ENCODE measurements at places on chromosomes 2 and 18. TPM values are rescaled to one million over a fixed set of nuclear protein-coding genes. Genes with fewer than 3 reads are reported as not detected.
A peak's percentile ranks its signal among the peaks of the same experiment; 100 is the strongest.

The SRD5A2 gene
- total RNA-seq = not detected

DNA sequence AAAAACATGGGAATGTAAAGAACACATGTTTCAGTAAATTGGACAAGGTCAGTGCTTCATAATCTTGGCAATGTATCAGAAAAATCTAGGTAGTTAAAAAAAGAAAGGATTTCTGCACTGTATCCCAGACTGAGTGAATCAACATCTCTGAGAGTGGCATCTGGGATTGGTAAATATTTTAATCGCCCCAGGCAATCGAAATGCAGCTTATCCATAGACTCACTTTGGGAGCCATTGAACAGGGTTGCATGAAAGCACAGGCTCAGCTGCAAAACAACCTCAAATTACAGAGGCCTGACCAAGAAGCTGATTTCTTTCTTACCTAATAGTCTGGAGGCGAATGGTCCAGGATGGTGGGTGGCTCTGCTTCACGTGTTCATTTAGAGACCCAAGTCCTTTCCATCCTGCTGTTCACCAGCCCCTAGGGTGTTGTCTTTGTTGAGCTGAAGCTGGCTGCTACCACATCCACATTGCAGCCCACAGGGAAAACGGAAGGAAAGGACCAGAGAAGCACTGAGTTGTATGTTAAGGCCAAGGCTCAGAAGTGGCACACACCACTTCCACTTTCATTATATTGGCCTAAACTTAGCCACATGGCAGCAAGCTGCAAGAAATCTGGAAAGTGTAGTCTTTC, 59.0 kb downstream of the MOGAT1 start:
- no peak for DNase-seq
- peaks cover 14% of the 10 kb centered on the region for H3K4me1 ChIP-seq
- no peak overlapping the region for H3K4me3 ChIP-seq

- H3K4me3 ChIP-seq = no peak overlapping the region
- H3K27ac ChIP-seq = peak overlapping the region; percentile 59
- H3K36me3 ChIP-seq = no peaks in the 10 kb centered on the region
- no peak for DNase-seq
Measured at GRCh38 chr2:238895891-238896600, 48.2 kb downstream of the TWIST2 start.

The PLB1 gene
- 1.1 TPM for total RNA-seq

GRCh38 chr2:240917009-240917683, 11.0 kb downstream of the CROCC2 start:
- H3K4me1 ChIP-seq = peaks cover 8% of the 10 kb centered on the region
- H3K27me3 ChIP-seq = peaks cover 20% of the 10 kb centered on the region
- no peak for DNase-seq
- H3K4me3 ChIP-seq = no peak overlapping the region

DNA sequence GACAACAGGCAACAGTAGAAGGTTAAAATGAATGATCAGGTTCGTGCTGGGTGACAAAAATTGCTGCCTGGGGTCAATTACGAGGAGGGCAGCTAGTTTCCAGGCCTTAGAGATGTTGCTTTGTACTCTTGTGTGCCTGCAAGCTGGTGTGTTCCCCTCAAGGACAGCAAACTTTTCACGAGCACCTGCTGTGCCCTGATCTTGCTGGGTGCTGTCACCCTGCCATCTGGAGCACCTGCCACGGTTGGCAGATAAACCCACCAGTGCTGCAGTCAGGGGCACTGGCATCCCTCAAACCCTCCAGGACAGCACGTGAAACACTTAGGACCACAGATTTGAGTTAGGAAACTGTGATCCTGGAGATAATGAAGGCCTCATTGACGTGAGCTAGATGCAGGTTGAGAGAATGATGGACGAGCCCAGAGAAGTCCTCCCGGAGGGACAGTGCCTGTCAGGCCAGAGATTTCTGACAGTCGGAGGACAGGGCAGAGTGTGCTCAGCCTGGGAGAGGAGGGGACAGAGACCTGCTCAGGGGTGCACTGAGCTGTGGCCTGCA, 104.3 kb upstream of the RAB12 start:
- H3K27ac ChIP-seq = no peak overlapping the region
- H3K27me3 ChIP-seq = peaks cover 2% of the 10 kb centered on the region

The FAM237A gene
- total RNA-seq = not detected

DNA sequence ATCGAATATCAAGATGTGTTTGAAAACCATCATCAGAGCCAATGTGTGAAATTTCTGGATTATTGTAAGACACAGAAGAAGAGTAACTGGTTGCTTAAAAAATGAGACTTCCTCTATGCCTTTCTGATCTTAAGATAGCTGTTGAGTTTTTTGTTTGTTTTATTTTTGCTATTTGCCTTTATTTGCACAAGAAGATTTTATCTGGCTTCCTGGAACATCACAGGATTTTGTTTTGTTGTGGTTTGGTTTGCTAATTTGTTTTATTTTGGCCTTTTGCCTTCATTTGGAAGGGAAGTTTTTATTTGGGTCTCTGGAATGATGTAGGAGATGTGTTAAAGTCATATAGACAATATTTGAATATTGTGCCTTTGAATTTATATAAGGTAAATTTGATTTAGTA, 3.9 kb upstream of the CYTIP start:
- H3K4me3 ChIP-seq = no peak overlapping the region
- H3K27ac ChIP-seq = no peak overlapping the region
- no peaks in the 10 kb centered on the region for H3K4me1 ChIP-seq
- no peak for DNase-seq

DNA sequence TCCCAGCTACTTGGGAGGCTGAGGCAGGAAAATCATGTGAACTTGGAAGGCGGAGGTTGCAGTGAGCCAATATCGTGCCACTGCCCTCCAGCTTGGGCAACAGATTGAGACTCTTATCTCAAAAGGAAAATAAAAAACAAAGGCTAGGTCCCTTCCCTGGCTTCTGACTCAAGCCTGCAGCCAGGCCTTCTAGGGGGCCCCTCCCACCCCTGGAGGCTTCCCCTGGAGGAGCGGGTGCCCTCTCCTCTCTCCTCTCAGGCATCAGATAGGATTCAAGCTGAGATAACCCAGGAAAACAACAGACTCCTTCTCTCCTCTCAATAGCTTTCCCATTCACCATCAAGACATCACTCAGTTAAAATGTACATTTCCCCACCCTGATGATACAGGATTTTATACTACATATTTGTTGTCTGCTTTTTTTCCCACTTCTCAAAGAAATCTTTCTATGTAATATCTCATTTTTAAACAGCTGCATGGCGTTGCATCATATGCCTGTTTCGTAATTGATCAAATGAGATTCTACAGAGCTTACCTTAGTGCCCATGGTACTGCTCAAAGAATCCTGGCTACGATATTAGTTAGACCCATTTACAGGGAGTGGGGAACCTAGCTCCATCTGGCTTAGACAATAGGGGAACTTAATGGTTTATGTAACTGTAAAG, 20.6 kb upstream of the C2orf72 start:
- H3K4me1 ChIP-seq = no peaks in the 10 kb centered on the region
- H3K36me3 ChIP-seq = no peaks in the 10 kb centered on the region
- DNase-seq = no peak
- no peak overlapping the region for H3K27ac ChIP-seq
- H3K27me3 ChIP-seq = peaks cover 7% of the 10 kb centered on the region
- no peak overlapping the region for H3K4me3 ChIP-seq

The TFPI gene
- 89.7 TPM for total RNA-seq

Data from mesothelial cell of epicardium (in vitro differentiated cells).